ENCODE measurements at places on chromosomes 7 and 10. TPM values are rescaled to one million over a fixed set of nuclear protein-coding genes. Genes with fewer than 3 reads are reported as not detected.

Gene MMRN2
- total RNA-seq = 25.6 TPM

Gene PYROXD2
- total RNA-seq = 11.0 TPM

Gene P4HA1
- total RNA-seq = 53.8 TPM

Gene OPALIN
- total RNA-seq = not detected

Gene ZNF107
- total RNA-seq = 2.6 TPM

Gene C10orf105
- total RNA-seq = not detected

Gene HOXA13
- 0.52 TPM for total RNA-seq

Gene CNTNAP2
- 14.1 TPM for total RNA-seq

Gene PIP
- total RNA-seq = not detected

Gene JCAD
- 19.8 TPM for total RNA-seq

Gene CFTR
- total RNA-seq = not detected

Gene FGFR2
- total RNA-seq = 11.5 TPM

Gene UCMA
- 1.6 TPM for total RNA-seq

Gene KAZALD1
- total RNA-seq = 23.5 TPM

Gene MYPN
- total RNA-seq = 57.4 TPM

Gene EPDR1
- total RNA-seq = 63.2 TPM

Gene KIAA1217
- total RNA-seq = 16.2 TPM

Gene AGR3
- total RNA-seq = not detected

Gene RGR
- 13.6 TPM for total RNA-seq

Gene PTF1A
- total RNA-seq = not detected

Gene ABI1
- total RNA-seq = 23.0 TPM

Gene NOM1
- total RNA-seq = 17.2 TPM

Gene AKR1E2
- total RNA-seq = 46.4 TPM

Gene VWA2
- not detected for total RNA-seq

Gene PARD3
- 88.7 TPM for total RNA-seq

Gene PBLD
- total RNA-seq = 3.7 TPM

Gene KCNH2
- 7.3 TPM for total RNA-seq

Gene CABCOCO1
- total RNA-seq = 1.0 TPM

All from skeletal muscle tissue (tissue), 5 donors.